Inflammatory macrophage (primary cell): ENCODE measurements at places on chromosomes 6 and 20.
A peak's percentile ranks its signal among the peaks of the same experiment; 100 is the strongest.

GRCh38 chr6:12446394-12446793 lies 156.2 kb downstream of the EDN1 start:
- no peak for DNase-seq

DNA sequence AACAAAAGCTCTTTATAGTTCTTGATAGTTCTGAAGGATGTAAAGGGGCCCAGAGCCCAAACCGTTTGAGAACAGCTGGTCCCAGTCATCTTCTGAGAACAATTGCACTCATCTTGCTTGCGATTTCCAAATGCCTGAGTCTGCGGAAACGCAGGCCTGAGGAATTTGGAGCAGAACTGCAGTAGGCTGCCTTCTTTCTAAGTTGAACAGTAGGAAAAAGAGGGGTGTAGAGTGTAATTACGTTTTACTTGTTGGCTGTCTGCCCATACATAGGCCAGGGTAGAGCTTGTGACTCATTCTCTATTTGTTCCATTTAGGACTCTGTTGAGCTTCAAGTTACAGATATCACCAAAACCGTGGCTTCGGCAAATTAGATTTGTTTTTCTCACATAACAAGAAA lies 42.0 kb upstream of the KIF16B start:
- no peak for DNase-seq

DNA sequence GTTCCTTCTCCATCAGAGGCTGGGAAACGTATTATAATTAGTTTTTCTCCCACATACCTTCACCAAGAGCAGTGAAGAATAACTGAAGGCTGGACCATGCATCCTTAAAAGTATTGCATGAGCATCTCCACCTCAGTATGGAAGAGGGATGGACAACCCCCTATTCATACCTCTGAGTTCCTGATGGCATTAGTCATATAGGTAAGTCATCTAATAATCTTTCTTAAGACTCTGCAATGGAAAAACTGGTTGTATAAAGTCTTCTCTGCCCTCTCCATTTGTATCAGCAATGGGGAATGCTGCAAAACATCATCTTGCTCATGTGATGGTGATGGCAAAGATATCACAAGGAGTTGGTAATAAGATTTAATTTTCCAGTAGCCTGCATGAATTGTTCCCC lies 24.5 kb downstream of the PGM3 start:
- no peak for DNase-seq

- no peak for DNase-seq
Measured at GRCh38 chr6:112466373-112467151, 119.4 kb downstream of the RFPL4B start.

- no peak for DNase-seq
Measured at GRCh38 chr6:165204807-165205545, 104.4 kb downstream of the C6orf118 start.

DNA sequence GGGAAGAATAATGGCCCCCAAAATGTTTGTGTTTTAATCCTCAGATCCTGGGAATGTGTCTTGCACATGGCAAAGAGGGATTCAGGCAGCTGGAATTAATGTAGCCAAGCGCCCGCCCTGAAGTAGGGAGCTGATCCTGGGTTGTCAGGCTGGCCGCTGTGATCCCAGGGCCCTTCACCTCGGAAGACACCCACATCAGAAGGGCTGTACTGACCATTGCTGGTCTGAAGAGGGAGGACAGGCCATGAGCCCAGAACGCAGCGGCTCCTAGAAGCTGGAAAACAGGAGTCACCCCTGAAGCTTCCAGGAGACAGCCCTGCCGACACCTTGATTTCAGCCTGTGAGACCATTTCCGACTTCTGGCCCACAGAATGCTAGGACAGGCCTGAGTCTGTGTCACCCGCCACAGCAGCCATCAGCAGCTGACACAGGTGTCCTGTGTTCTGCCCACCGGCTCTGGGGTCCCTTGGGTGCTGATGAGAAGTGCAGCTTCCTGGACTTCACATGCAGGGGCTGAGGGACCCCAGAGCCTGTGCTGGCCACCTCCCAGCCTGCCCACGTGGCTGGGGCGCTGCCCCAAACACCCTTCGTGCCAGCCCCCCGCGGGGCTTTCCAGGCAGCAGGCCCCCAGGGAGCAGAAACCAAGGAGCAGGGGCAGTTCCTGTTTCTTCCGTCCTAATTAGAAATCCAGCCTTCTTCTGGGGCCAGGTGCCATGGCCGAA lies 86.3 kb downstream of the ERMARD start:
- DNase-seq: no peak

DNA sequence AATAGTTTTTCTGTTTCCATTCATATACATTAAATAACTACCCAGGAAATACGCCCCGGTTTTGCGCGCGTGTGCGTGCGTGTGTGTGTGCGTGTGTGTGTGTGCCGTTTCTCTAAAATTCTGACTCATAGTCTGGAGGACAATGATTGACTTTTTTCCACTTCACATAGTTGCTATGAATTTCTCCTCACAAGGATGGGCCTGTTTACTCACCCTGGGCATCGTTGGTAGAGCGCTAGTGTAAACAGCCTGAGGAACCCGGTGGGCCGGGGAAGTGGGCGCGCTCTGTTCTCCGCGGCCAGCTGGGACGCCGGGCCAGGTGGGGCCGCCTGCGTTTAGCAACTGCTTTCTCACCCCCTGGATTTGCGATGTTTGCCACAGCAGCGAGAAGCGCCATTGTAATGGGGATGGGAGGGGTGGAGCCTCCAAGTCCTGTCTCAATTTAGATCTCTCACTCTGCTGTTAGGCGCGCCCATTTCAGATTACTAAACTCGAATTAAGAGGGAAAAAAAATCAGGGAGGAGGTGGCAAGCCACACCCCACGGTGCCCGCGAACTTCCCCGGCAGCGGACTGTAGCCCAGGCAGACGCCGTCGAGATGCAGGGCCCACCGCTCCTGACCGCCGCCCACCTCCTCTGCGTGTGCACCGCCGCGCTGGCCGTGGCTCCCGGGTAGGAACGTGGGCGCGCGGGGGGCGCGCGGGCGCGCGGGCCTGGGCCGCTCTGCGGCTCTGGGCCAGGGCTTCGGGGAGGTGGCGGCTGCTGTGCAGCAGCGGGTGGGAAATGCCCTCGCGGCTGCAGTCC lies at the start of gene CD109:
Gene CD109 (plus strand): TSS at position 585 of the 803 bp plus-strand sequence. CDS start 13 bp downstream, at position 598.
- peak; percentile 77 for DNase-seq

GRCh38 chr6:110331390-110331789 lies 26.8 kb downstream of the METTL24 start:
- DNase-seq: no peak

DNA sequence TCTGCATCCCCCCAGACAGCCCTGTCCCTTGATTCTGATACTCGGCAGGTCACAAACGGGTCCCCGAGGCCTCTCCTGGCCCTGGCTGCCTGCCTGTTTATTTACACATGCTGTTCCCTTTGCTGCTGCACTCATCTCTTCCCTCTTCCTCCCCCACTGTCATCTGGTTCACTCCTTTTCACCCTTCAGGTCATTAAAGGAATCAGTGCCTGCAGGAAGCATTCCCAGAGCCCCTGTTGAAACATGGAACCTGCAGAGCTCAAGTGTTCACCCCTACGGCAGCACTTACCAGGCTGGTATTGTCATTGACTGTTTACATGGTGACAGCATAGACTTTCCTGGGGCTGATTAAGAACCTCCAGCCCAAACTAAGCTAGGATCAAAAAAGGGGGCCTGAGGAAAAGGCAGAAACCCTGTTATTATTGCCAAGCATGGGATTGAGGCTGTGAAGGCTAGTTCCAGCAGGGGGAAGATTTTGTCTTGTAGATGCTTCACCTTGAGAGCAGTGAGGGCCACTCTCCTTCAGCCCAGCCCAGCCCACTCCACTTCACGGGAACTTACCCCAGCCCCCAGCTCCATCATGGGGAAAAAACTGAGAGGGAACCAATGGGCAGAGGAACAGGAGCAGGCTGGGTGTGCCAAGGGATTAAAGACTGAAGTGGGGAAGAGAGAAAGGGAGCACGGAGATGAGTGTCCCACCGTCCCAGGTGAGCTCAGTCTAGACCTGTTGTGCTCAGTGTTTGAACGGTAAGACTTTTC lies 73.2 kb downstream of the JPH2 start:
- DNase-seq: no peak
